Nephron progenitor cell (in vitro differentiated cells): ENCODE measurements at places on chromosomes 7 and 10.

- DNase-seq: no peak
Observed at GRCh38 chr10:29576681-29577080, 58.1 kb downstream of the SVIL start.

- DNase-seq: no peak
Observed at GRCh38 chr10:103968441-103969391, 1.8 kb downstream of the SLK start.

- no peak for DNase-seq
Observed at GRCh38 chr10:103154521-103155299, 38.4 kb downstream of the NT5C2 start.

DNA sequence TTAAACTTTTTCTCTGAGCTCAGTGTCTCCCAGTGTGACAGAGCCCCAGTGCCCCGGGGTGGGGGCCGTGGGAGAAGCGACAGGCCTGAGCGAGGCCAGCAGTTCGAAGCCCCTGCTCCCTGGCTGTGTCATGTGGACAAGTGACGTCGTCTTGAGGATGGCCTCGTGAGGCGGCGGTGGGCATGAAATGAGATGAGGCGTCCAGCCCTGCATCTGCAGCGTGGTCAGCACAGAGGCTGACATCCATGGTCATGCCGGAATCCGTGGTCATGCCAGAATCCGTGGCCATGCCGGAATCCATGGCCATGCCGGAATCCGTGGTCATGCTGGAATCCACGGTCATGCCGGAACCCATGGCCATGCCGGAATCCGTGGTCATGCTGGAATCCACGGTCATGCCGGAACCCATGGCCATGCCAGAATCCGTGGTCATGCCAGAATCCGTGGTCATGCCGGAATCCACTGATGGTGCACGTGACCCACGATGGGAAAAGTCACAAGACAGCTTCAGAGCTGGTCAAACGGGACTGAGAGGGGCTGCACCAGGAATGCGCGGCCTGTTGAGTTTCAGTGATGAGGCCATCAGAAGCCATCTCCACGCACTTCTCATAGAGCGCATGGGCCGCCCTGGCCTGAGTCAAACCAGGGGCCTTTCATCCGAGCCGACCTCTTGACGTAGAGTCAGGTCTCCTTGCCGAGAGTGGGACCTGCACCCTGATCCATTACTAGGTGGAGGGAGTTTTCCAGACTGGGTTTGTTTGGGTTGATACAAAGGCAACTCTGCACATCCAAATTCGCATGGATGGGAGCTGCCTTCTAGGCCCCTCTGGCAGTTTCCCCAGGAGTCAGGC lies 342.5 kb downstream of the PTPRN2 start:
- DNase-seq: no peak

DNA sequence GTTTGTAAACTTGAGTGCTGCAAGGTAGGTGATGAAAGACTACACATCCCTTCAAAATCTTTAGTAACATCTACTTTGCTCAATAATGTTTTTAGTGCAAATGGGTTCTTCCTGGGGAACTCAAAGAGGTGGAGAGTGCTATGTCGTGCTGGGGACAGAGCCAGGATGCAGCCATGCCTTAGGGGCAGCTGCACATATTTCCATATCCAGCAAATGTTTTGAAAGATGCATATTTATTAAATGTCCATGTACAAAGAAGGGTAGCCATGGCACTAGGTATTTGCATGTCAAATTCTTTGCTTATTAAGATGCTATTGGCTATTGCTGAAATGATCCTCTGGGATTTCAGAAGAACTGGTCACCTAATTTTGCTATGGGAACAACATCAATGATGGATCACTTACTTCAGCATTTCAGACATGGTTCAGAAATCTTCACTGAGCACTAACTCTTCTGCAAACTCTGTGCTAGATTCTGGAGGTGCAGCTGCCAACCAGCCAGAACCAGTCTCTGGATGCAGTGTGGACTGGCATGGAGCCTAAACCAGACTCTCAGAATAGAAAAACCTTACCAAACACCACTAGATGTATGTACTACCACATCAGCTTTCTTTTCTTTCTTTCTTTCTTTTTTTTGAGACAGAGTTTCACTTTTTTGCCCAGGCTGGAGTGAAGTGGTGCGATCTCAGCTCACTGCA lies 31.7 kb upstream of the DNMBP start:
- no peak for DNase-seq

DNA sequence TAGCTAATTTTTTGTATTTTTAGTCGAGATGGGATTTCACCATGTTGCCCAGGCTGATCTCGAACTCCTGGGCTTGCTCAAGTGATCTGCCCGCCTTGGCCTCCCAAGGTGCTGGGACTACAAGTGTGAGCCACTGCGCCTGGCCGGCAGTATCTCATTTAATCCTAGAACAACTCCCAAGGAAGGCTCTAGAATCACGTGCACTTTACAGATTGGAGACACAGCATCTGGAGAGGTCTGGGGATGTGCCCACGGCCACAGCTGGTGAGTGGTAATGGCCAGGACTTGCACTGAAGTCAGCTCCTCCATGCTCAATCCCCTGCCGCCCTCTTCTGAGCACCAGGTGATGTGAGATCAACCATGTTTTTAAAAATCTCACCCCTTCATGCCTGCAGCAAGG lies 43.1 kb downstream of the CARD11 start:
- DNase-seq: no peak

DNA sequence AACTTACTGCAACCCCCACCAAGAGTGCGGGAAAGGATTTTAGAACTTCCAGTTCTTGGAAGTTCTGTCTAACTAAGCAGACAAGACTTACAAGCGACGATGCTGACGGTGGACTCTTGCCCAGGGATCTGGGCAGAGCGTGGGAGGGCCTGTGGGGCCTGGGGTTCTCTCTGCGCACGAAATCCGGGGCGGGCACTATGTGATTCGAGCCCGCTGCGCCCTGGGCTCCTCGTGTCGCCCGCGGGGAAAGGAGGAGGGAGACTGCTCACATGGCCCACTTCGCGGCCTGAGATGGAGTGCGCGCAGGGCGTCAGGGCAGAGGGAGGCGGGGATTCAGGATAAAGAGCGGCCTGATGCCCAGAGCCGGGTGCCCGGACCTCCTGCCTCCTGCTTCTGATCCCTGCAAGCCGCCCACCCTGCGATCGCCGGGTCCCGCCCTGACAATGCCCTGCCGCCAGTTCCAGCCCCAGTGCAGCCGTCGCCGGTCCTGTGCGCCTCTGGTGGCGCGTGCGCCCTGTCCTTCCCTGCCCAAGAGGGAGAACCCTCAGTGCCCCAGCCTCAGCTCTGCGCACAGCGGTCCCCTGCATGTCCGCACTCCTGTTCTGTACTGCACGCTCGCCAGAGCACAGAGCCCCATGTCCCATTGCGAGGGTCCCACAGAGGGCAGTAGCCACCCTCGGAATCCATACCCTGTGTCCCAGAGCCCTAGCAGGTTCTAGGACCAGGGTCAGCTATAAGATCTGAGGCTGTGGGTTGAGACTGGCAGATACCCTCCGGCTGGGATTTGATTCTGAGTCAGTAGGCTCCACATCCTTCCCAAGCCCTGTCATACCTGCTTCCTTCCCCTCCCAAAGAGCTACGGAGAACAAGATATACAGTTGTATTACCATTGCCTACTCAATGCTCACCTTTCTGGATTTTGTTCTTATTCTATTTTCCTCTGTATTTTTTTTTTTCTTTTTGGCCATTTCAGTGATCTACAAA lies 99.4 kb upstream of the TMEM106B start:
- DNase-seq: peak; percentile 8

DNA sequence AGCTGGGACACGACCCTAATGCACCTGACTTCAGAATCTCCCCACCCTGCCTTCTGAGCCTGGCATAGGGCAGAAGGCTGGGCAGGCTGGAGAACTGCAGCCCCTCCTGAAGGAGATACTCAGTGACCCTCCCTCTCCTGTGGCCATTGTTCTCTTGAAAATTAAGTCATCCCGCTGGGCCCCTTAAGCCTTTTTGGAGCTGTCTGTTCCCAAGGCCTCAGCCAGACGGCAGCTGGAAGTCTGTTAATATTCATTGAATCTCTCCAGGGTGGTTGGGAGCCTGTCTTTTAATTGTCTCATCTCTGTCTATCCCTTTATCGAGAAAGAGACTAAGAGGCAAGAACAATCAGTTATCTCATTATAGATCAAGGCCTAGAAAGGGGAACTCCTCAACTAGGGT lies 118.1 kb upstream of the PCBD1 start:
- no peak for DNase-seq
